Hematopoietic multipotent progenitor cell treated with erythropoietin and hydrocortisone succinate and interleukin-3 and kit ligand, for 4 days (in vitro differentiated cells): ENCODE measurements at places on chromosomes 6 and 20.

DNA sequence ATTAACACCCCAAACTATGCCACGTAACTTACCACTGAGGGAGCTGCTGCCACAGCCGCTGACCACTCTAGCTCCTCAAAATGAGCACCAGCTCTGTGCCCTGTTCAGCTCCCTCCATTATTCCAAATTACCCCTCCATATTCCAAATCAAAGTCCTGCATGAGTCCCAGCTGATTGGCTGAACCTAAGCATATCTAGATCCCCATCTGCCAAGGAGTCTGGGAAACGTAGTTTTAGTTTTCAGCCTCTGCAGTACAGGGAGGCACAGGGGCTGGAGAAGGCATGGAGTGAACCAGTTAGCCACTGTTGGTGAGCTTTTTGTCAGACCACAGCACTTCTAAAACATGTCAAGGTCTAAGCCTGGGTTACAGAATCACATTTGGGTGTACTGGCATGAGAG, 15.9 kb downstream of the UNC5CL start:
- no peak for DNase-seq

DNA sequence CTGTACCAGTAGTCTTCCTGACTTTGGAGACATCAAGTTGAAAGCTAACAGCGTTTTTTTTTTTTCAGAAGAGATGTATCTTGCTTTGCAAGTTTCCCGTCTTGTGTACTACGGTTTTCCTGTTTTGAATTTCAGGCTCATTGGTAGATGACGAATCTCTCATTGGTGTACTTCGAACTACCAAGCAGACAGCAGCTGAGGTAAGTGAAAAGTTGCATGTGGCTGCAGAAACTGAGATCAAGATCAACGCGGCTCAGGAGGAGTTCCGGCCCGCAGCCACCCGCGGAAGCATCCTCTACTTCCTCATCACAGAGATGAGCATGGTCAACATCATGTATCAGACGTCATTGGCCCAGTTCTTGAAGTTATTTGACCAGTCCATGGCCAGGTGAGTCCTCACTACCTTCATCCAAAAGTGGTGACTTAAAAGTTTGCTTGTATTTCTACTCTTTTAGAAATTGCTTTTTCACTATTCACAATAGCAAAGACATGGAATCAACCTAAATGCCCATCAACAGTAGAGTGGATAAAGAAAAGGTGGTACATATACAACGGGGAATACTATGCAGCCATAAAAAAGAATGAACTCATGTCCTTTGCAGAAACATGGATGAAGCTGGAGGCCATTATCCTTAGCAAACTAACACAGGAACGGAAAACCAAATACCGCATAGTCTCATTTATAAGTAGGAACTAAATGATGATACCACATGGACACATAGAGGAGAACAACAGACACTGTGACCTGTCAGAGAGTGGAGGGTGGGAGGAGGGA, 110.6 kb upstream of the GLP1R start:
- no peak for DNase-seq

DNA sequence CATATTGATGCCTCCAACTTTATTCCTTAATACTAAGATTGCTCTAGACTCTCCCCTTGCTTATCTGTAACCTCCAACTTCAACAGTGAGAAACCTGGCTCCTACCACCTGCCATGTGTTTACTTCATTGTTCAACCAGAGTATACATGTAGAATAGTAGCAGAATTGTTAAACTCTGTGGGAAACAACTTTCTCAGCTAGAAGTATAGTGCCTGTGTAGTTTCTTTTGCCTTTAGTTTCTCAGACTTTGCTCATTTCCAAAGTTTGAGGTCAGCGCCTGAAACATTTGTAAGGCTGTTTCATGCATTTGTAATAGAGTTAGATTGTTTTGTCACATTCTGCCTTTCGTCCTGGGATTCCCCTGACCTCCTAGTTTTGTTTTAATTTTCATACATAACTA, 34.9 kb upstream of the HECA start:
- no peak for DNase-seq

DNA sequence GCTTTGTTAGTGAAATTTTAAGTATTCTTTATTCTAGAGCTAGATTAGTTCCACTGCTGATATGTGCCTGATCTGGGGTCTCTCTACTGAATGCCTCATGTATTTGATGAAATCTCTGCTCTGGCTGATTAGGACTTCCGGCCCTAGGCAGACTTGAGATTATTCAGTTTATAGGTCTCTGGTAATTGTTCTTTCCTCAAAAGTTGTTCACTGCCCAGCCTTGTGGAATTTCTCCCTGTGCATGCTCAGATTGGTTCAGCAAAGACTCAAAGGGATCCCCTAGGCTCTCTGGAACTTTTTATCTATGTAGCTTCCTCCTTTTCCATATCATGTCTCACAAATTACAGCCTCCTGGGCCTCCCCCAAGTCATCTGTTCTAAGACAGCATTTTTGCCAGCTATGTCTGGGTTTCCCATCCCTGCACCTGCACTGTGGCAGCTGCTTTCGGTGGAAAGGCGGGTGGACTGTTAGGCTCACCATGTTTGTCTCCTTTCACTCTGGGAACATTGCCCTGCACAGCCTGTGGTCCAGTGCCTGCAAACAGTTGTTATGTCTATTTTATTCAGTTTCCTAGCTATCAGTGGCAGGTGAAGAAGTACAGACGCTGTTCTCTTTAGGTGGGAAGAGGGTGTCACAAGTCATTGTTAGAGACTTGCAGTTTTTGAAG, 73.7 kb downstream of the RPP40 start:
- DNase-seq = no peak

DNA sequence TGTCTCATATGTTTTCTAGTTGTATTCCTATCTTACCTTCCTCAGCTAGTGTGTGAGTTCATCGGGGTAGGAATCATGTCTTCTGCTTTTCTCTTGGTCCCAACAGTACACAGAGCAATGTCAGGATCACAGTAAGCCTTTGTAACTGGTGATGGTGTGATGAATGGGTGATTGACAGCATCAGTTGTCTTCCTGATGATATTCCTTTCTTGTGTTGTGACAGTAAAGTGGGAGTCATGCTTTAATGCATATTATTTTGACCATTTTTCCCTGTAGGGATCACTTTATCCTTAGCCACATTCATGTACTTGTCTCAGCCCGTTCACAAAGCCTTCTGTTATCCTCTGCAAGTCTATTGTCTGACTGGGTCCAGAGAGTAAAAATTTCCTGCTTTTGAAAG, 501.7 kb downstream of the UTRN start:
- DNase-seq = no peak

DNA sequence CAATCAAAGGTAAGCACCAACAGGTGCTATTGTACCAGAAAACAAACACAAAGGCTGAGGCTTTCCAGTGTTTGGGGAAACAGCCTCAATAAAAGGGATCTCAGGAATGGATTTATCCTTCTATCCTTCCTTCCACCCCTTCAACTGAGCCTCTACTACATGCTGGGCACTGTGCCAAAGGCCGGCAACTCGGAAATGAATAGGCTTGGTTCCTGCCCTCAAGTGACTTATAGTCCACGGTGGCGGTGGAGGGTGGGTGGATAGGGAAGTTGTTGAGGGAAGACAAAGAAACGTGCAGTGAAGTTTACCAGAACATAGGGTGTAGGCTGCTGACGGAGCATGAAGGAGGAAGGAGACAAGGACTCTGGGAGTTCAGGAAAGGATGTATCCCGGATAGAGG, 73.4 kb upstream of the TAB2 start:
- no peak for DNase-seq
